ENCODE measurements at places on chromosomes 3 and 15.

DNA sequence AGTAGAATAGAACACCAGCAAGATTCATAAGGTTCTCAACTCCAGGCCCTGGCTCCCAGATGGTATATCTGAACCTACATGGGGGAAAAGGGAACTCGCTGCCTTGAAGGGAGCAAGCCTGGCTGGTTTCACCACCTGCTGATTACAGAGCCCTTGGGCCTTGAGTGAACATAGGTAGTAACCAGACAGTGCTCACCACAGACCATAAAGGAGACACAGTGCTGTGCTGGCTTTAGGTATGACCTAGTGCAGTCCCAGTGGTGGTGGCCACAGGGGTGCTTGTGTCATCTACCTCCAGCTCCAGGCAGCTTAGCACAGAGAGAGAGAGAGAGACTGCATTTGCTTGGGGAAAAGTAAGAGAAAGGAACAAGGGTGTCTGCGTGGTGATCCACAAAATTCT is 409.8 kb downstream of the FGF12 start:
- DNase-seq, result no peak

GRCh38 chr3:170806676-170807075 is 63.3 kb downstream of the RPL22L1 start:
- DNase-seq, result no peak

DNA sequence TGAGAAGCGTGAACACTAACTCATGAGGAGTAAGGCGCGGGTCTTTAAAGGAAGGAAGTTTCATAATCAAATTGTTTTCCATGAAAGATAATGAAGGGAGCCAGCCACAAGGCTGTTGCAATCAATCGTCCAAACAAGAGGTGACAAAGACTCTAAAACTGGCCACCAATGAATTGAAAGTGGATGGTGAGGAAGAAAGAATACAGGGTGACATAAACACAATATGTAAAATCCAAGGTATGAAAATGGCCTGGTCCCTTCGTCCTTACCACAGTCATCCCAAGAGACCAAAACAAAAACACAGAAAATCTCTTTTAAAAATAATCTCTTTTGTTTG is 12.0 kb downstream of the CD86 start:
- no peak for DNase-seq

DNA sequence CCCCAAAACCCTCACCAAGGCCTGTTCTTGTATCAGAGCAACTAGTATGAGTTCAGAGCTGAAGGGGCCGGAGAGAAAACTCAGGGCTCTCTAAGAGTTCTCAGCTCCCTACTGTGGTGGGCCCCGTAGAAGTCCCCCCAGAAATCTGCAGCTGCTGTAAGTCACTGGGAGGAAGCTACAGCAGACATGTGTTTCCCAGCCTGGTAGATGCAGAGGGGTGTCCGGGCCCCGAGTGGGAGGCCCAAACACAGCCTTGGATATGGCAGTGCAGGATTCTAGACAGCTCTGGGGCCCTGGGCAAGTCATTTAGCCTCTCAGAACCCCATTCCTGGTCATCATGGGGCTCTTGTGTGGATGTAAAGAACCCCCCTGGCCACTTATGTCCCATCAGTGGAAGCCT is 39.2 kb upstream of the CSPG4 start:
- DNase-seq, result no peak

DNA sequence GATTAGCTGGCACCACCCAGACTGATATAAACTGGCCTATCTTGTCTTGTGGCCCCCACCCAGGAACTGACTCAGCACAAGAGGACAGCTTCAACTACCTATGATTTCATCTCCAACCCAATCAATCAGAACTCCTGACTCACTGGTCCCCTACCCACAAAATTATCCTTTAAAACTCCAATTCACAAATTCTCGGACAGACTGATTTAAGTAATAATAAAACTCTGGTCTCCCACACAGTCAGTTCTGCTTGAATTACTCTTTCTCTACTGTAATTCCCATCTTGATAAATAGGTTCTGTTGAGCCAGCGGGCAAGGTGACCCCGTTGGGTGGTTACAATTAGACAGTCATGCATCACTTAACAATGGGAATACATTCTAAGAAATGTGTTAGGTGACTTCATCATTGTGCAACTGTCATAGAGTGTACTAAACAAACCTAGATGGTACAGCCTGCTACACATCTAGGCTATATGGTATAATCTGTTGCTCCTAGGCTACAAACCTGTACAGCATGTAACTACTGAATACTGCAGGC is 48.1 kb upstream of the MAP4 start:
- DNase-seq, result no peak

All from GM12892 (cell line).